Activated CD4-positive, alpha-beta memory T cell treated with anti-CD3 and anti-CD28 coated beads, Interleukin-2, amount 10 ng/mL, durations not matched to agents 7 days and 5 days (primary cell): ENCODE measurements at places on chromosomes 5 and 9. TPM values are rescaled to one million over a fixed set of nuclear protein-coding genes. Genes with fewer than 3 reads are reported as not detected.

NEUROG1 gene
- total RNA-seq = not detected

CATSPER3 gene
- 0.88 TPM for total RNA-seq

RMI1 gene
- 22.4 TPM for total RNA-seq

SPATA31D4 gene
- total RNA-seq = not detected

SLC36A3 gene
- total RNA-seq = not detected

BAAT gene
- not detected for total RNA-seq

DNA sequence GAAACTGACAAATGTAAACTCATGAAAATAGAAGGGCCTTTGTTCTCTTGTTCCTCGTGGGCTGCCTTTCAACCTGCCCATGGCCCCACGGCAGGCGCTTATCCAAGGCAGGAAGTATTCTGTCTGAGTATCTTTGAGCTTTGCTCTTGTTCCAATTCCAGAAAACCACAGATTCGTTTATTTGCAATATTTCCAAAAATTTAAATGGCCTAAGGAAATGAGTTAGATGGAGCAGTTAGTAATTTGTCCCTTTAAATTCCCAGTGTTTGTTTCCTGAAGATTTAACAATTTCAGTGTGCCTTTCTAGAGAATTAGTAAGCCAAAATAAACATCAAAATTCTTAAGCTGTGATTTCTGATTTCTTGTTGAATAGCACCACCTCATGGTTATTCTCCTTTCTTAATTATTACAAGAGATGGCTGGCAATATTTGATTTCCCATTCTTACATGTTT, 299.4 kb upstream of the RASA1 start:
- H3K4me1 ChIP-seq = peaks cover 11% of the 10 kb centered on the region
- DNase-seq = no peak
- no peak overlapping the region for H3K4me3 ChIP-seq
- no peak overlapping the region for H3K27ac ChIP-seq
- H3K36me3 ChIP-seq = no peaks in the 10 kb centered on the region

DNA sequence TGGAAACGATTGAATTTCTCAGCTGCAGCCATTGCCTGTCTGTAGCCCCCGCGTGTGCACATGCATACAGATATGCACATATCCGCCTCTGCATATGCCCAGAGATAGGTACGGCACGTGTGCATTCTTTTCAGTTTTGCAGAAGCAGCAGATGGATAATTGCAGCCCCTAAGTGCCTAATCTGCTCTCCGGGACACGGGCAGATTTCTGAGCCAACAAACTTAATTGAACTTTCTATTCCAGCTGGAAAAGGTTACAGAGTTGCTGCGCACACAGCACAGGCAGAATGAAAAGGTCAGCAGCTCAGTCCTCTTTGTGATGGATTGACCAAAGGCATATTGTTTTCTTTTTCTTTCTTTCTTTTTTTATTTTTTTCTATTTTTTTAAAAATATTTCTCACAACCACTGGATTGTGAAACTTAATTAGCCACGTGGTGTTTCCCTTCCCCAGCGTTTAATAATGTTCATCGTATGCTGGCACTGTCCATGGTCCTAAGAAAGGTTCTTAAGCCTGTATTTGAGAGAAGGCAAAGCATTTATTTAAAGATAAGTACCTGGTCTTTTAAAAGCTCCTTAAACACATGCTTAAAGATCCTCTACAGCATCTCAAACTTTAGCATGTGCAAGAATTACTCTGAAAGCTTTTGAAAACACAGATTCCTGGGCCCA, 270.2 kb upstream of the BRINP1 start:
- H3K4me3 ChIP-seq = no peak overlapping the region
- DNase-seq = no peak
- H3K27ac ChIP-seq = no peak overlapping the region
- no peaks in the 10 kb centered on the region for H3K36me3 ChIP-seq
- no peaks in the 10 kb centered on the region for H3K27me3 ChIP-seq
- H3K4me1 ChIP-seq = no peaks in the 10 kb centered on the region

- DNase-seq = no peak
- H3K4me1 ChIP-seq = peaks cover 4% of the 10 kb centered on the region
Measured at GRCh38 chr5:108797986-108798385, 50.3 kb downstream of the FER start.

DNA sequence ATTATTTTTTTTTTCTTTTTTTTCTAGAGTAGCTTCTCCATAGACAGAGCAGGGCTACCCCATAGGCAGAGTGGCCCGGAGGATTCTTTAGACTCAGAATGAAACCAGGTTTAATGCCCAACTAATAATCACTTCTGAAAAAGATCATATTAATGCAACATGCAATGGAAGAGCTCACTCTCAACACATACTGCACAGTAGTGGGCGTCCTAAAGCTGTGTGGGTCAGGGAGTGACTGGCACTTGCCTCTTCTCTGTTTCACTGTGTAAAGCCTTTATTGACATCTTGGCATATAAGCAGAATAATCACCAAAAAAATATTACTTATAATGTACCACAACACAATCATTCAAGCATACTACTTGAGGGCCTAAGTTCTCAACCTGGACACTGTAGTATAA, 11.1 kb downstream of the PWWP2A start:
- H3K27me3 ChIP-seq = no peaks in the 10 kb centered on the region
- H3K4me3 ChIP-seq = no peak overlapping the region
- DNase-seq = no peak
- peaks cover 2% of the 10 kb centered on the region for H3K4me1 ChIP-seq

DNA sequence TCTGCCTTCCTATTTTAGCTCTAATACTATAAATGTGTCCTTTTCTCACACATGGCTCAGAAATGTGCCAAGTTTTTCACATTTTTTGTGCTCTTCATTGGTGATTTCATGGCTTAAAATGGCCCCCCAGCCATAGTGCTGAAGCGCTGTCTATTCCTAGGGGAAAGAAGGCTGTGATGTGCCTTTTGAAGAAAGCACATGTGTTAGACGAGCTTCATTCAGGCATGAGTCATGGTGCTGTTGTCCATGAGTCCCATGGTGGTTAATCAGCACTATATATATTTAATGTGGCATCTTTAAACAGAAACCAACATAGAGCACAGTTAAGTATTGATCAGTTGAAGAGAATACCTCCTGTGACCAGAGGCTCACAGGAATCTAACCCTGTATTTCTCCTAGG, 55.8 kb downstream of the PDE8B start:
- no peak overlapping the region for H3K4me3 ChIP-seq
- DNase-seq = no peak
- H3K27ac ChIP-seq = no peak overlapping the region
- H3K27me3 ChIP-seq = peaks cover 16% of the 10 kb centered on the region
- no peaks in the 10 kb centered on the region for H3K36me3 ChIP-seq

GRCh38 chr9:122822056-122822455, 6.3 kb downstream of the PDCL start:
- no peaks in the 10 kb centered on the region for H3K27me3 ChIP-seq
- no peak overlapping the region for H3K4me3 ChIP-seq
- DNase-seq = no peak
- H3K36me3 ChIP-seq = peaks cover 51% of the 10 kb centered on the region
- no peak overlapping the region for H3K27ac ChIP-seq
- peaks cover 39% of the 10 kb centered on the region for H3K4me1 ChIP-seq

- DNase-seq = no peak
- H3K4me3 ChIP-seq = no peak overlapping the region
Measured at GRCh38 chr9:22508790-22509189, 62.2 kb downstream of the DMRTA1 start.
